ENCODE measurements at places on chromosomes 3 and 15. TPM values are rescaled to one million over a fixed set of nuclear protein-coding genes. Genes with fewer than 3 reads are reported as not detected.

GRCh38 chr3:127107491-127108375, 85.2 kb upstream of the PRR23E start:
- DNase-seq: no peak
- no peaks in the 10 kb centered on the region for H3K36me3 ChIP-seq
- H3K4me3 ChIP-seq: no peak overlapping the region
- H3K27me3 ChIP-seq: no peaks in the 10 kb centered on the region
- no peak overlapping the region for H3K27ac ChIP-seq
- no peaks in the 10 kb centered on the region for H3K4me1 ChIP-seq

DNA sequence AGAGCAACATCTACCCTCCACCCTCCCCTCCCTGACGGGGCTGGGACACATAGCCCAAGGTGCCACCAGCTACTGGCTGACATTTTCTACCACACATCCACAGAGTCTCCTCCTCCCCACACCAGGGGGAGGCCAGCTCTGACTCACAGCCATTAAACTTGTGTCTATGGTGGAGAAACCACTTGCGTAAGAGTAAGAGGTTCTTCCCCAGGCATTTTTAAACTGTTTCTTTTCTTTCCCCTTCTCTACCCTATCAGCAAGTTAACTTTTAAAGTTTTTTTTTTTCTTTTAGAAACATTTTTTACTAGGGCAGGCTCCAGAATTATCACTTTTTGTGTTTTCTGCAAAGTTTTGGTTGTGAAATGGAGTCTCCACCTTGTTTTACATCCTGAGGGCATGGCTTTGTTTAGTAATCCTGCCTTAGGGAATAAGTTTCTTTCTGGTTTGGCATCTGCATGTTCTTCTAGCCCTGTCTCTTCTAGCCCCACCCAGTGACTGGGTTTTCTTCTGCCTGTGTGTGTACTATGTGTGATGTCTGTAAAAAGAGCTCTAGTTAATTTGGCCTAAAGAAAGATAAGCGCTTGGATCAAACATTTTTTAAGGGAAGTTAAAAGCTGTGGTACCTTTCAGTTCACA, 148.8 kb upstream of the GADL1 start:
- H3K27me3 ChIP-seq: no peaks in the 10 kb centered on the region
- no peaks in the 10 kb centered on the region for H3K36me3 ChIP-seq
- H3K4me3 ChIP-seq: no peak overlapping the region
- no peak overlapping the region for H3K27ac ChIP-seq
- no peak for DNase-seq

DNA sequence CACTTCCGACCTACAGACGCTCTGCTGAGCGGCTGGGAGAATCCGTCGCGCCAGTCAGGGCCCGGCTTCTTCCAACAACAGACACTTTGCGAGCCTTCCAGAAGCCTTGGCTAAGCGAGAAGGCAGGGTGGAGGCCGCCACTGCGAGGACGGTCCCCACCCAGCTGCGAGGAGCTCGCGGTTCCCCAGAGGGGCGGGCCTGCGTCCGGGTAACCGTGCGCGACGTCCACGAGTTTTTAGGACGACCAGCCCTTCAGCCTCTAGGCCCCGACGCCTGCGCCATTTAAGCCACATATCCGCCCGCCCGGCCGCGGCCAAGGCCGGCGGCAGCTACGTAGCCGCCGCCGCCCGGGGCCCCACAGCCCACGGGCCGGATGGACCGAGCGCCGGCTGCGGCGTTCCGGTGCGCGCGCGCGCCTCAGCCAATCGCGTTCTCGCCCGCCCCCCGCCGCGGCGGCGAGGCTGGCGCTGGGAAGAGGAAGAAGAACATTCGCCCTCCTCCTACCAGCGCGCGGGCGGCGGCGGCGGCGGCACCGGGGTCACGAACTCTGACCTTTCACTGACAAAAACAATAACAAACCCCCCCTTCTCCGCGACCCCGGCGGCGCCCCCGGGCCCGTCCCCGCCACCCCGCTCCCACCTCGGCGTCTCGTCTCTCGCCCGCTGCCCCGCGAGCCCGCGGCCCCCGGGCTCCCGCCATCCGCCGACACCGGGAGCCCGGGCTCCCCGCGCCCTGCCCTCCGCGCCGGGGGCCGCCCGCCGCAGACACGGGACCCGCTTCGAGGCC, at the start of gene NR2C2:
TSS of gene NR2C2 (plus strand) at position 484 of the 786 bp plus-strand sequence. CDS start 56,332 bp downstream, outside the sequence.
- peaks cover 27% of the 10 kb centered on the region for H3K36me3 ChIP-seq
- peak within 1 kb of the TSS; percentile 96 for H3K4me3 ChIP-seq
- no peaks in the 10 kb centered on the region for H3K27me3 ChIP-seq
- peak; percentile 88 for DNase-seq

DNA sequence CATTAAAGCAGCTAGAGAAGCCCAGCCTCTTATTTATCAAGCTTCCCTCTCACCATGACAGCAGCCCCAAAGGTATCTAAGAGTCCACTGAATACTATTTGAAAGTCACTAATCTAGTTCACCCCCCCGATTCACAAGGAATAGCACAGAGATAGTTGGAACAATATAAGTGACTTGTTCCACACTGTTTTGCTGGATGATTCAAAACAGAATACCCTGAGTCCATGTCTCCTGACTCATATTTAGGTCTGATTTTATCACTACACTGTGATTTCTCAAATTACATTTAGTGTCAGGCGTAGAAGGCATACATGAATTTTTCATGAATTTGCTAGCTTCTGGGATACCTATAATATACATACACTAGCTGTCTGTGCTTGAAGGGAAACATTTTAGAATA, 18.7 kb upstream of the EOGT start:
- no peak overlapping the region for H3K4me3 ChIP-seq
- no peak for DNase-seq
- H3K27me3 ChIP-seq: no peaks in the 10 kb centered on the region

DNA sequence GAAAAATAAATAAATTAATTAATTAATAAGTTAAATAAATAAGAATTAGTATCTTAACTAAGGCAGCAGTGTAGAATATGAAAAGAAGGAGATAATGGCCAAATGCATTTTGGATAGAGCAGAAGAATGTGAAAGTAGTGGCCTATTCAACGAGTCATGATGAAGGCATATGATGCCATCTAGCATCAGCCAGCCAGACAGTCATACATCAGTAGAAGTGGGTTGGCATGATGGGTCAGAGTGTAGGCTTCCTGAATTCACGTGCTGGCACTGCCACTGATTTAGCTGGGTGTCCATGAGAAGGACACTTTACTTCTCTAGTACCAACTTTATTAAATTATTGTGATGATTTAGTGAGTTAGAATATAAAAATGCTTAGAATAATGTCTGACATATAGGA, 256.1 kb upstream of the ARPP21 start:
- no peaks in the 10 kb centered on the region for H3K27me3 ChIP-seq
- no peak overlapping the region for H3K4me3 ChIP-seq
- H3K4me1 ChIP-seq: no peaks in the 10 kb centered on the region
- H3K36me3 ChIP-seq: no peaks in the 10 kb centered on the region
- DNase-seq: no peak
- no peak overlapping the region for H3K27ac ChIP-seq

- no peaks in the 10 kb centered on the region for H3K27me3 ChIP-seq
- H3K27ac ChIP-seq: no peak overlapping the region
- H3K4me3 ChIP-seq: no peak overlapping the region
- no peaks in the 10 kb centered on the region for H3K4me1 ChIP-seq
- no peaks in the 10 kb centered on the region for H3K36me3 ChIP-seq
- no peak for DNase-seq
Observed at GRCh38 chr3:145290010-145290409, 871.0 kb downstream of the PLOD2 start.

Gene TRH
- total RNA-seq: not detected

DNA sequence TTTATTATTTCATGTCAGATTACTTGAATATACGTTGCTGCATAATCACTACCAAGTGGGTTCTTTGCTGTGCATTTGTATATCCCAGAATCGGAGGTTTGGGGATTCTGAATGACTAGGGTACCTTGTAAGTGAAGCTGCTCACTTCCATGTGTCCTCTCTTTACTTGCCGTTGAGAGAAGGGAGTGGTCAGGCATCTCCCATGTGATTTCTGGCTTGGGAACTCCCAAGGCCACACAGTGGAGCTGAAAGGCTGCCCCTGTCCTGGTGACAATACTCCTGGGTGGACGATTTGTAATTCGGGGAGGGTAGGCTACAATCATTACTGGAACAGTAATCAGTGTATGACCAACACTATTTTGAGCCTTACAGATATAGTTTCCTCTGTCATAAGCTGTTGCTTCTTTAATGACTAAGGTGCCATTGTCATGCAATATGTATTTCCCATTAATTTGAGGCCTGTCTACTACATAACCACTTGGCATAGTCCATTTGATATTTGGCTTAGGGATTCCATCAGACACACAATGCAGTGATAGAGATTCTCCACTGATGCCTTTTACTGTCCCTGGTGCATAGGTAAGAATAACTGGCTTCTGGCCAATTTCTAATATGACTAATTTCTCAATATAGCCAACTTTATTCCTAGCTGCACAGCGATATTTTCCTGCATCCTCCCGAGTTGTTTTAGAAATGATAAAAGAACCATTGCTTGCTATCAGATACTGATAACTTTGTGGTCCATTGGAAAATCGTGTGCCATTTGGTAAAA, 24.0 kb downstream of the IGSF10 start:
- no peaks in the 10 kb centered on the region for H3K36me3 ChIP-seq
- no peak overlapping the region for H3K4me3 ChIP-seq
- no peaks in the 10 kb centered on the region for H3K27me3 ChIP-seq
- no peaks in the 10 kb centered on the region for H3K4me1 ChIP-seq

DNA sequence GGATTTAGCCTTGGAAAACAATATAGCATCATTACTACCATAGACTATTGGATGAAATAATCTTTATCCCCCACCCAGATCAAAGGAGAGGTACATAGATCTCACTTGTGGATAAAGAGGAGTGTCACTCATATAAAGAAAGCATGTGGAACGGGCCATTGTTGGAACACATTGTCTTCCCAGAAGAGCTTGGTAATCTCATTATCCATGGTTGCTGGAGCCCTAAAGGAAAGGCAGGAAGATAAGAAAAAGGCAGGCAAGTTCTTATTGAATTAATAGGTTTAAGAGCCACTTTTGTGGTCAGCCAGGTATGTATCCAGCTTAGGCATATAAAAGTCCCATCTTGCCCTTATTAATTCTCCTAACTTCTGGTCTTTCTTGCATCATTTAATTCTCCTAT, 659.1 kb downstream of the GRM7 start:
- no peak overlapping the region for H3K4me3 ChIP-seq
- H3K27me3 ChIP-seq: no peaks in the 10 kb centered on the region
- H3K27ac ChIP-seq: no peak overlapping the region
- no peaks in the 10 kb centered on the region for H3K36me3 ChIP-seq
- H3K4me1 ChIP-seq: no peaks in the 10 kb centered on the region
- DNase-seq: no peak

Measured in T-cell (primary cell).